ENCODE measurements at places on chromosomes 11 and 22.

DNA sequence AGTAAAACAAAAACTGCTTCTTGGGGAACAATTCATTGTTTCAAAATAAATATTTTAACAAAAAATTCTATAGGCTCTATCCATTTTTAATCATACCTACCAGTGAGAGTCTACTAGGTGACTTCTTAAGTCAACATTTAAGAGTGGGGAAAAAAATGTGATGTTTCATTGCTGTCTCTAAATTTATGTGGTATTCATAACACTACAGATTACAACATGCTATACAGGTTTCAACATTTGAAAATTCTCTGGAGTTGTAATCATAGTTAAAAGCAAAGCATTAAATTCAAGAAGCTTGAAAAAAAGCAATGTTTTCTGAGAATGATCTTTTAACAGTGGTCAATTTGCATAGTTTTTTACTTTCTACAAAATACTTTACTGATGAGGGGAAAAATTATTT, 18.3 kb downstream of the SBF2 start:
- no peak for DNase-seq

- DNase-seq, result peak; percentile 90
These were observed at the start of gene TSPO for GRCh38 chr22:43151251-43152002. Gene TSPO (plus strand): TSS chr22:43151559. CDS start chr22:43159239, 7,680 bp downstream.

GRCh38 chr11:14374922-14375830, 16.2 kb upstream of the RRAS2 start:
- DNase-seq, result no peak

DNA sequence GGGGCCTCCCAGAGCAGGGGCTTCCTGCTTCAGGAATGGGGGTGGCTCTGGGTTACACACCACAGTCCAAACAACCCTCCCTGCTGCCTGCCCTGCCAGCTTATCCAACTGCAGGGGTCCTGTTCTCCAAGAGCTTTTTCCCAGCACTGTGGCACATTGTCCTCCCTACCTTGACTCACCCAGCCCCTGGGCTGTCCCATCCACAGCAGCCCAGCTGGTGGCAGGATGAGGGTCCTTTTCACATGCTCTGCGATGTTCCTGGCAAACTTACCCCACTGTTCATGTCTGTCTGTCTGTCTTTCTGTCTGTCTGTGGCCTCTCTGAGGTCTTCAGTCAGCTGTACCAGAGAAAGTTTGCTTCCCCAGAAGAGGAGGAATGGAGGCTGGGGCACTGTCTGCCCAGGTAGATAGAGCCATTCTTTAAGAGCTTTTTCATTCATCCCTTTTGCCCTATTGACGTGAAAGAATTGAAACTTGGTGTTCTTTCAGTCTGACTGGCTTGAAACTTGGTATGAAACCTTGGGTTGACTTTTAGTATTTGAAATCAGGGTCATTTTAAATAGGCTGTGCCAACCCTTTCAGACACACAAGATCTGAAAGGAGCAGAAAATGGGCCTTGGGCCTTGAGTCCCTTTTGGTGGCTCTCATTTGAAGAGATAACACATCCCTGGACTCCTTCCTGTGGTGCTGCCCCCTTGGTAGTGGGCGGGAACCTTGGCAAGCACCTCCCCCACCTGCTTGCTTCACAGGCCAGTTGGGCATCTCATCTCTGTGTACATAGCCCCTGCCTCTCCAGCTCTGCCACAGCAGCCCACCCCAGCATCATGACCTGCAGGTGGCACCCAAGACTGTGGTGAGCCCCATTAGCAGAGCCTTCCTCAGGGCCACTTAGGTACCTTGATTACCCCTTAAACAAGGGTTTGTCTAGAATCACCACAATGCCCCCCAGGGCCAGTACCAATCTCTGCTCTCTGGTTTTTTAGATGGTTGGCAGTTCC, 74.6 kb upstream of the SUSD2 start:
- no peak for DNase-seq

- no peak for DNase-seq
These were observed 69.4 kb downstream of the MCHR1 start for GRCh38 chr22:40748388-40749355.

DNA sequence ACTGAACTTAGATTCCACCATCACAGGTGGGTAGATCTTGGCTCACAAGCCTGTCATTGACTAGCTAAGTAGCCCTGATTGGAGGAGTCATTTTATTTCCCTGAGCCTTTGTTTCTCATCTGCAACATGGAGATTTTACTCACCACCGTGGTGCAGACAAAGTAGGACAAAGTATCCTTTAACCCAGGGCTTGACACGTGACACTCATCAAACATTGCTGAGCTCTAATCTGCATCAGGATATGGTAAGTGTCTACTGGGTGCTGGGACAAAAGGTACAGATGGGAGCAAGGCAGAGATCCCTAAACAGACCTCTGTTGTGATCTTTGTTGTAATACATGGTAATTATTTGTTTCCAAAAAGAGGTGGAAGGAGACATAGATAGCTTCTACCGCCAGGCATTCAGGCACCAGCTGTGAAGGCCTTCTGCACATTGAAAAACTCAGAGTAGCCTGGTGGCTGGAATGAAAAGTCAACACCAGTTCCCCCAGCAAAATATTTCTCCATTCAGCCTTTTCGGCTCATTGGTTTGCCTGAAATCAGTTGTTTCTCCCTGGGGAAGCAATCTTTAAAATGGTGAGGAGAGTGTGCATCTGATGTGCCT, 18.3 kb upstream of the MICAL2 start:
- no peak for DNase-seq

- no peak for DNase-seq
These were observed 33.8 kb downstream of the OR2AG2 start for GRCh38 chr11:6737872-6738466.

DNA sequence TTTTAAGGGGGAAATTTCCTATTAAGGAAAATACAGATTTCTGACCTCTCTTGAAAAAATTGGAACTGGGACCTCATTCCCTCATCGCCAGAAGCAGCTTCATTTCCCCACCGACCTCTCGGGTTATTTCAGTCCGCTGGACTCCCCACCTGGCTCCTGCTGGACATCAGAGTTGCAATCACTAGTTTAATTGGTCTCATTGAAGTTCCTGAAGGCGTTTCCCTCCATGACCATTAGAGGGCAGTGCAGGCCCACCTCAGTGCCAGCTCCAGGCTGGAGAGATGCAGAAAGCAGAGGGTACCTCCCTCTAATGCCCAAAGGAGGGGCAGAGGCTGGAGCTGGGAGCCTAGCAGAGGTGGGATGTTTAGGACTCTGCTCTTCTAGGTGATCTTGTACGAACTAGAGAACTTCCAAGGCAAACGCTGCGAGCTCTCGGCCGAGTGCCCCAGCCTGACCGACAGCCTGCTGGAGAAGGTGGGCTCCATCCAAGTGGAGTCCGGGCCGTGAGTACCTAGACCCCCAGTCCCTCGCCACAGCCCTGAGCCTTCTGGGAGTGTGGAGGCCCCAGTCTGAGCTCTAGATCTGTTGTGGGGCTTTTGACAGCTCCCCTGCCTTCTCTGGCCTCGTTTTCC, 2.7 kb downstream of the CRYBB3 start:
- peak; percentile 76 for DNase-seq
